ENCODE measurements at places on chromosomes 7 and 10.

DNA sequence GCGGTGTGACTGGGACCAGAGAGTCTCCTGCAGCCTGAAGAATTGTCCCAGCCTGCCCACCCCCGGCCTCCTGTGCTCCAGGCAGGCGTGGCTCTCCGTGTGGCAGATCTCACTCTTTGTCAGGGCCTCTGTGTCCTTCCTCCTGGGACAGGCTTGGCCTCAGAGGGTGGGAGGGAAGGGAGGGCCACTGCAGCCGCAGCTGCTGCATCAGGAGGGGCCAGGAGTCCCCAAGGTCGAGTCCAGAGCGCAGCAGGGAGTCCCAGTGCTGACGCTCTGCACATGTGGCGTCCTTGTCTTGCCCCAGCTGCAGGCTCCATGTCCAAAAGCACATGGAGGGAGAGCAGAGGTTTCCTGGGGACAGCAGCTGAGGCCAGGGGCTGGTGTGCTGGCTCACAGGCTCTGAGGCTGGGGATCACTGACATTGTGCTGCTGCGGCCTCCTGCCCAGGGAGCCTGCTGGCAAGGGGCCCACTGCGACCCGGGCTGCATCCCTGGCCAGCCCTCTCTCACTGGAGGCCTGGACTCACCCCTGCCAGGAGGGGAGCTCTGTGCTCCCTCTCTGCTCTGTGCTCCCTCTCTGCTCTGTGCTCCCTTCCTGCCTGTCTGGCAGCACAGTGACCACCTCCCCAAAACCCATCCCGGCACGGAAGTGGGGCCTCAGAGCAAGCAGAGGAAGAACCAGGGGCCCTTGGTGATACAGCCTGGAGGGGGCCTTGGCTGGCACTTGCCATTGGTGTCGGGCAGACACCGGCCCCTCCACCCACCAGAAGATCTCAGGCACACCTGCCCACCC lies 114.6 kb upstream of the RET start:
- no peak for DNase-seq

DNA sequence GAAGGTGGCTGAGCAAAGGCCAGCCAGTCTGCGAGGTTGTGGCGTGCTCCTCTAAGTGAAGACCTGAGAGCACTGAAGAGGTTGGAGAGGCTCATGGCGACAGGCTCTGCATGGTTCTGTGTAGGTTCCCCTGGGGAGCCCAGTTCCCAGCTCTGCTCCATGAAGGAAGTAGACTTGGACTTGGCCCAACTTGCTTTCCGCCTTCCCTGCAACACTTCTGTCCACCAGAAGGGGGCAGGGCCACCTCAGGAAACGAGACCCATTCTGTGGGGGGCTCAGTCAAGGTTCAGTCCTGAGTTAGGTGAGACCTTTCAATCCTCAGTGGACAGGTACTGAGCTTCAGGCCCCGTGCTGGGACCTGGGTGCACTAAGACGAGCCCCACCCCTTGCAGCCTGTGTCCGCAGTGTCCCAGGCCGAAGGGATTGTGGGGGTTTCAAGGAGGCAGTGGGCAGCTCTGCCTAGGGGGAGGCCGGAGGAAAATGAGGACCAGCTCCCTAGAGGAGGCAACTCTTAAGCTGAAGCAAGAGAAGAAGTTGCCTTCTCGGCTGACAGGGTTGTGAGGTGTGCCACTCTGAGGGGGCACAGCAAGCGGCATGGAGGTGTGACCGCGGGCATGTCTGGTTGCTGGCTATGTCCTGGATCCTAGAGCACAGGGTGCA lies 15.0 kb upstream of the PCBD1 start:
- no peak for DNase-seq

DNA sequence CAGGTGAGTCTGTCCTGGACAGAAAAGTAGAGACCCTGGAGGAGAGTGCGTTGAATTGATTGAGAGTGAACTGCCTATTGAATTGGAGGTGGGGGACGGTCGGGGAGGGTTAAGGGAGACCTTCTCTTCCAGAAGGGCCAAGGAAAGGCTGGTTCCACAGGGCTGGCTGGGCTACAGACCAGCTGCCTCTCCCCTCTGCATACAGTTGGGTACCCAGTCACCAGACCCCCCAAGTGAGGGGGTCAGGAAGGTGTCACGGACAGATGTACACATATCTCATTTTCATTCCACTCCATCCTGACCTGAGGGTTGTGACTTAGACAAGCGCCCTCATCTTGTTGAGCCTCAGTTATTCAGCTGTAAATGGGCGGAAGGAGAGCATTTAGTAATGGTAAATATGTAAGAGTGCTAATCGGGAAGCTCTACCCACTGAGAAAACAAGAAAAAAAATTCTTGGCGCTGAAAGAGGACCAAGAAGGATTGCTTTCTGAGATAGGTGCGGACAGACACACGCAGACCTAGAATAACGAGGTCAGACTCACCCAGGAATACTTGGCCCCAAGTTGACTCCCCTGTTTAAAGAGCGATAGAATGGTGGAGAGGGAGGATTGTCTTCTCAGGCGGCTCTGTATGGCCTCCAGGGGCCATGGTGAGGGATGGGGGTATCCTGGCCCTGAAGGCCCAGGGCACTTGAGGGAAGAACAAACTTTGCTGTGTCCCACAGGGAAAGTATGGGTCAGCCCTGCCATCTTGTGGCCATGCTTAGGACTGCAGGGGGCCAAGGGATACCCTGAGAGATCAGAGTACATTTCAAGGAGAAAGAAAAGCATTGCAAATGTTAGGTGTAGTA lies 7.2 kb upstream of the MBL2 start:
- no peak for DNase-seq

DNA sequence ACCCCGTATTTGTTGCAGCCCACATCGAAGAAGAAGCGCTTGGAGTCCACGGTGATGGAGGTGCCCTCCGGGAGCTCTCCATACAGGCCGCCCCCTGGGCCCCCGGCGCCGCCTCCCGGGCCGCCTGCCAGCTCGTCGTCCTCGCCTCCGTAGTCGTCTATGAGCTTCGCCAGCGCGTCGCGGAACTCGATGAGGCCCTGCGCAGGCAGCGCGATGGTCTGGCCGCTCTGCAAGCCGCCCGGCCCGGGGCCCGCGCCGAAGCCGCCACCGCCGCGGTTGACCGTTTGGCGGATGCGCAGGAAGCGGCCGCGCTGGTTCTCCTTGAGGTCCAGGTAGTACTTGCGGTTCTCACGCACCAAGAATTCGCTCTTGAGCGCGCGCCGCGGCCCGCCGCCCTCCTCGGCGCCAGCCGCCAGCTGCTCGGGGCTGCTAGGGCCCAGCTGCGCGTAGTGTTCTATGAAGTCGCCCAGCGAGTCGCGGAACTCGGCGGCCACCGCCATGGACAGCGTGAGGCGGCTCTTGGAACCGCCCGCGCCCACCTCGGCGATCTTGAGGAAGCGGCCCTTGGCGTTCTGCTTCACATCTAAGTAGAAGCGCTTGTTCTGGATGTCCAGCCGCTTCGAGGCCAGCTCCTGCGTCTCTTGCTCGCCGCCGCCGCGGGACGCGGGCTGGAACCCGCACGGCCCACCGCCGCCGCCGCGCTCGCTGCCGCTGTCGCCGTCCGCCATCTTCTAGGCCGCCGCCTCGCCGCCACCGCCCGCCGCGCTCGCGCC lies 523 bp downstream of the PURB start:
- DNase-seq: peak; percentile 29

DNA sequence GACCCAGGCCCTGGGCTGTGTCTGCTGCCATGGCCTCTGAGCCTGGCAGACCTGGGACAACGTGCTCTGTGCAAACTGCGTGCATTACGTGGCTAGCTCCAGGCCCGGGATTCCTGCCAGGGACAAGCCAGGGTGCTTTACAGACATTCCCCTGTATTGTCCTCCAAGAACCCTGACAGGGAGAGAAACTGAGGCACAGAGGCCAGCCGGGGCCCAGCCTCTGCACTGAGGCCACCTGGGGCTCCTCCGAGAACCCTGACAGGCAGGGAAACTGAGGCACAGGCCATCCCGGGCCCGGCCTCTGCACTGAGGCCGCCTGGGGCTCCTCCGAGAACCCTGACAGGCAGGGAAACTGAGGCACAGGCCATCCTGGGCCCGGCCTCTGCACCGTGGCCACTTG lies 64.9 kb downstream of the CFAP46 start:
- no peak for DNase-seq

DNA sequence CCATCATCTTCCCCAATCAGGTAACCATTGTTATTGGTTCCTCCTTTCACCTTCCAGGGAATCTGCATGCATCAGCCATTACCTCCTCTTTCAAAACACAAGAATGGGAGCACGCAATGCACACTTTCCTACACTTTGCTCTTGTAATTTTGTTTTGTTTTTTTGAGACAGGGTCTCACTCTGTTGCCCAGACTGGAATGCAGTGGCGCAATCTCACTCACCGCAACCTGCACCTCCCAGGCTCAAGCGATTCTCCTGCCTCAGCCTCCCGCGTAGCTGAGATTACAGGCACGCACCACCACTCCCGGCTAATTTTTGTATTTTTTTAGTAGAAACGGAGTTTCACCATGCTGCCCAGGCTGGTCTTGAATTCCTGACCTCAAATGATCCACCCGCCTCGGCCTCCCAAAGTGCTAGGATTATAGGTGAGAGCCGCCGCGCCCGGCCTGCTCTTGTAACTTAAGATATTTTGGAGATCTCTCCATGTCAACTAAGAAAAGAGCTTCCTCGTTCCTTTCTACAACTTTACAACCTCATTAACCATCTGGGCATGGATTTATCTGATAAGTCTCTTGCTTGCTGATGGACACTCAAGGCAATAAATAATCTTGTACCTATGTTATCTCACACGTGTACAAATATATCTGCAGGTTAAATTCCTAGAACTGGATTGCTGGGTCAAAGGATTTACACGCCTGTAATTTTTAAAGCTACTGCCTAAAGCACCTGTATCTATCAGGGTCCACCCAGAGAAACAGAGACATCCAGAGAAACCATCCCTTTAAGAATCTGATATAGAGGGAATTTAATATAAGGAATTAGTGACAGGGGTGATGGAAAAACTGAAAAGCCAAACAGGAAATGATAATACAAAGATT lies 4.2 kb downstream of the CYTH3 start:
- DNase-seq: no peak

DNA sequence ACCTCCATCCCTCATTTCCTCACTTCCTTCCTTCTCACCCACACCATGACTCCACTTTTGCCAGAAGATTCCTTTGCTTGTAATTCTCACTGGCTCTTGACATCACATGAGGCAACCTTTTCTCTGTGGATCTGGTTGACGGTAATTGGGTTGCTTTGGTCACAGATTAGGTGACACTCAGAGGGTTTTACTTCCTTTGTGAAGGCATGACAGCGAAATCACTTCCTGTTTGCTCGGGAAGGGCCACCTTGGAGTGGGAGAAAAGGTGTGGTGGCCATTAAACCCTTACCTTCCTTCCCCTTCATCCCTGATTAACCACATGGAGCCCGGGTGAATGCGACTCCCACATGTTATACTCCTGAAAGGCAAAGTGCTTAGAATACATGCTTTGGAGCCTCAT lies 30.2 kb downstream of the CUZD1 start:
- no peak for DNase-seq

GRCh38 chr7:22452142-22452959 lies 47.6 kb downstream of the STEAP1B start:
- no peak for DNase-seq

- DNase-seq: no peak
Observed at GRCh38 chr10:61612450-61612849, 50.3 kb upstream of the CABCOCO1 start.

- no peak for DNase-seq
Observed at GRCh38 chr7:109322833-109323232, 753.2 kb downstream of the DNAJB9 start.

DNA sequence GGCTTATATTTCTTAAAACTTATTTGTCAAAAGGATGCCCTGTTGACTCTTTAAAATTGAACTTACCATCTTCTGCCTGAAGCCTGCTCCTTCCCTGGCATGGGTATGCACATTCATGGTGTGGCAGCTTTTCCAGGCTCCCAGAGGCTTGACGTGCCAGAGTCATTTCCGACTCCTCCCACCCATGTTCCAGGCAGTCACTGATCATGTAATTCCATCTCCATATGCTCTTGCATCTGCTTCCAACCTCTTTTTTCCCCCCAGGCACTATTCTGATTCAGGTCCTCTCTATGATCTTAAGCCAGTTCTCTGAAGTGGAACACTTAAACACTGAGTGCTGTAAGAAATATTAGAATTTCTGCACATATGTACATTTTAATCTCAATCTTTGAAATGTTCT lies 82.2 kb downstream of the CFAP58 start:
- no peak for DNase-seq

DNA sequence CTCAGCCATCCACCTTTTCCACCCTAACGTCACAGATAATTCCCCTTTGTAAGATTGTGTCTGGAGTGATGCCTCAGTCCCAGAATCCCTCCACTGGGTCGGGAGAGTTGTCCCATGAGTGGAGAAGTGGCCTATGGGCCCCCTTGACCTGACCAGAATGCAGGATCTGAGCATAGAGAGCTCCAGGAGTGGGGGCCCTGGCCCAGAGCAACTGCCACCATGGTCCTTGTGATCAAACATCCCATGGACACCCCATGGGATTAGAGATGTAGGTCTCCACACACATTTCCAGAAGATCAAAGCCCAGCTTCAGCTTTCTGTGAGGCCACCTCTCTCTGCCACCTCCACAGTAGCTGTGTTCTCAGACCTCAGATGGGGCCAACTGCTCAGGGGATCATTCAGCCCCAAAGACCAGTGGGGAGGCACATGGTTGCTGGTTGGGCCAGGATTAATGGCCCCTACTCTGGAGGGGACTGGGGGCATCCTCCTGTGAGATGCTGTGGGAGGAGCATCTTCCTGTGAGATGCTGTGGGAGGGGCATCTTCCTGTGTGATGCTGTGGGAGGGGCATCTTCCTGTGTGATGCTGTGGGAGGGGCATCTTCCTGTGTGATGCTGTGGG lies 28.5 kb upstream of the DPYSL4 start:
- DNase-seq: no peak

DNA sequence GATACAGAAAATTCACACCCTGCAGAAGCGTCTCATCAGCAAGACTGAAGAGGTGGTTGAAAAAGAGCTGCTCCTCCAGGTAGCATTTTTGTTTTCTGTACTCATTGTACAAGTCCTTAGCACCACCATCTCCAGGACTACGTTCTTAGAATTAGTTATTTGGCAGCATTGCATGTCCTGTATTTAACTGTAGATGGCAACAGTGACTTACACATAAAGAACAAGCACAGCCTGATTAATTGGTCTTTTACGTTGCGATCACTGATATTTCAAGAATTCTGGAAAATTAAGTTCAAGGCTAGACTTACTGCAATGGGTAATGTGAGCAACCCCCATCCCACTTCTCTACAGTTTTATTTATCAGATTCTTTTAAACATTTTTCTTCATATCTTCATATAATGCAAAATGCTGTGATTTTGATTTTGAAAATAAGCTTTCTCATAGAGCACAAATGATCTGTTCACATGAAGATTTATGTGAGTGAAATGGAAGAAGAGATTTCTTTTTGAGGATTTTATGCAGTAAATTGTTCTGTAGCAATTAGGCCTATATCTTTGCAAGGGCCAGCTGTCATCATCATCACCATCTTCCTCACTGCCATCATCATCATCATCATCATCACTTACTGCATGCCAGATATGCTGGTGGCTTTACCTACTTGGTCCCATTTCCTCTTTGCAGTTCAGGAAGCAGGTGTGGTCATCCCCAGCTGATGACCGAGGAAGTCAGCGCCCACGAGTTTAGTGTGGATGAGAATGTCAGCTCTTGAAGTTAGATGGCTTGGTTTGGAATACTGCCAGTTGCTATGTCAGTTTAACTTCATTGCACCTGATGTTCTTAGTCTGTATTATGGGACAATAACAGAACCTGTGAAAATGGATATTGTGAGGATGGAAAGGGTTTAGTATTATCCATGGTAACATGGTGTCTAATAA lies 53.4 kb downstream of the CFAP58 start:
- DNase-seq: no peak

- no peak for DNase-seq
Observed at GRCh38 chr10:82914655-82915136, 1039.7 kb downstream of the NRG3 start.

- no peak for DNase-seq
Observed at GRCh38 chr7:64755865-64756264, 38.4 kb upstream of the ZNF138 start.

GRCh38 chr7:32217341-32218153 lies 147.3 kb upstream of the PDE1C start:
- DNase-seq: no peak

Data from activated T-helper 1 cell treated with Interleukin-2 at 50 U/mL for 16 hours (primary cell).